ENCODE measurements at places on chromosomes 12 and 14.

- no peak for DNase-seq
Measured at GRCh38 chr12:4225571-4225970, 48.0 kb upstream of the CCND2 start.

DNA sequence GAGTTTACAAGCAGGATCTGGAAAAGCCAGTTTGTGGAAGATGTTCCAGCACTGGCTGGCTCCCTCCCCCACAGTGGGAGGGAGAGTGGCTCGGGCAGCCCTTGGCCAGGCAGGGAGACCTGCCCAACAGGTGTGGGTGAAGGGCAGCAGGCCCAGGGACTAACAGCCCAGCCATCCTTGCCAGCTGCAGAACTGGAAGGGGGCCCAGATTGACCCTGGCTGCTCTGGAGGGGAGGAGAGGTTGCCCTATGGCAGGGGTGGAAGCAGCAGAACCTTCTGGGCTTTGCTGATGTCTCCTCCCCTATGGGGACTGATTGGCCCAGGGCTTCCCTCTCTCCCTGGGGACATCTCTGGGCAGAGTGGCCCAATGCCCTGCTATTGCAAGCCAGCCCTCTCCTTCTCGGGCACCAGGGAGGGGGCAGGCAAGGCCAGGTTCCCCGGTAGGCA is 20.5 kb downstream of the IRF2BPL start:
- DNase-seq: no peak

DNA sequence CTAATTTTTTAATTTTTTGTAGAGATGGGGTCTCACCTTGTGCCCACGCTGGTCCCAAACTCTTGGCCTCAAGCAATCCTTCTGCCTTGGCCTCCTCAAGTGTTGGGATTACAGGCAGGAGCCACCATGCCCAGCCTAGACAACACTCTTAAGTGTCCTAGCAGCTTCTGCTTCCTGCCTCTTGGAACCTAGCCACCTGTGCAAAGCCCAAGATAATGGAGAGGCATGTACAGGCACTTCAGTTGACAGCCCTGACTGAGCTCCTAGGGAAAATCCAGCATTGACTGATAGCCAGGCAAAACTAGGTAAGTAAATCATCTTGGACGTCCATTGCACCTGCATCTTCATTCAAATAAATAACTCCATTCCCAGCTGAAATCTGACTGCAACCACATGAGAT is 15.5 kb downstream of the COX14 start:
- DNase-seq: no peak

DNA sequence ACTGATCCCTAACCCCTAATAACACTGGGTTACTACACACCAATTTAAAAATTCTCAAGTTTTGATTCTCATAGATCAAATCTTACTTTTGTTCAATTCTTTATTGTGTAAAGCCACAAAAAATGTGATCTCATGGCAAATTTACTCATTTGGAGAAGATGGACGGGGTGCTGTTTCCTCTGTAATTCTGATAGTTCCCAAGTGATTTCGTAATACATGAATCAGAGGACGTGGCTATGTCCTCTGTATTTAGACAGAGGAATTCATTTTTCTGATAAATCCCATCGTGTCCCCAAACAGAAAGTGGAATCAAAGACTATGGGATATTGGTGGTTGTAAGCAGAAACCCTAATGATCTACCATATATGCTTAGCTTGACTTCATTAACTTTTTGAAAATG is 76.6 kb upstream of the GNG2 start:
- DNase-seq: no peak

GRCh38 chr14:57999471-57999870 is 133.6 kb upstream of the SLC35F4 start:
- DNase-seq: no peak

DNA sequence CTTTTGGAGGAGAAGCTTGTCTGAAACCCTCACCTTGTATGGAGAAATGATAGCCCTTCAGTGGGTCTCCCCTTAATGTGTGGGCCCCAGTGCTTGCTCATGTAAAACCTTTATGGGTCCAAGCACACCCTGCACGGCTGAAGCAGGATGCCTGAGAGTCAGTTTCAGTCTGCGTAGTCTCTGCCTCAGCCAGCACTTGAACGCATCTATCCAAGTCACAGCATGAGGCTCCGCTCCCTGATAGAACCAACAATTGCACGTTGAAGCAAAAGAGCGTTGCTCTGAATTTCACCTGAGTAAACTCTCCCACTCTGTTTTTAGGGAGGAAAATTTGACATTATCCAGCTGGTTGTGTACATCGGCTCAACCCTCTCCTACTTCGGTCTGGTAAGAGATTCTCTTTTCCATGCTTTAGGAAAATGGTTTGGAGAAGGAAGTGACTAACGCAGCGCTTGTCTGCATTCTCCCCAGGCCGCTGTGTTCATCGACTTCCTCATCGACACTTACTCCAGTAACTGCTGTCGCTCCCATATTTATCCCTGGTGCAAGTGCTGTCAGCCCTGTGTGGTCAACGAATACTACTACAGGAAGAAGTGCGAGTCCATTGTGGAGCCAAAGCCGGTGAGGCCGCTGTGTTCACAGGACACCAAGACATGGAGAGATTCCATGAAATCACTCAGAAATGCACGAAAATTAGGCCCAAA is 33.0 kb upstream of the P2RX4 start:
- DNase-seq: no peak

DNA sequence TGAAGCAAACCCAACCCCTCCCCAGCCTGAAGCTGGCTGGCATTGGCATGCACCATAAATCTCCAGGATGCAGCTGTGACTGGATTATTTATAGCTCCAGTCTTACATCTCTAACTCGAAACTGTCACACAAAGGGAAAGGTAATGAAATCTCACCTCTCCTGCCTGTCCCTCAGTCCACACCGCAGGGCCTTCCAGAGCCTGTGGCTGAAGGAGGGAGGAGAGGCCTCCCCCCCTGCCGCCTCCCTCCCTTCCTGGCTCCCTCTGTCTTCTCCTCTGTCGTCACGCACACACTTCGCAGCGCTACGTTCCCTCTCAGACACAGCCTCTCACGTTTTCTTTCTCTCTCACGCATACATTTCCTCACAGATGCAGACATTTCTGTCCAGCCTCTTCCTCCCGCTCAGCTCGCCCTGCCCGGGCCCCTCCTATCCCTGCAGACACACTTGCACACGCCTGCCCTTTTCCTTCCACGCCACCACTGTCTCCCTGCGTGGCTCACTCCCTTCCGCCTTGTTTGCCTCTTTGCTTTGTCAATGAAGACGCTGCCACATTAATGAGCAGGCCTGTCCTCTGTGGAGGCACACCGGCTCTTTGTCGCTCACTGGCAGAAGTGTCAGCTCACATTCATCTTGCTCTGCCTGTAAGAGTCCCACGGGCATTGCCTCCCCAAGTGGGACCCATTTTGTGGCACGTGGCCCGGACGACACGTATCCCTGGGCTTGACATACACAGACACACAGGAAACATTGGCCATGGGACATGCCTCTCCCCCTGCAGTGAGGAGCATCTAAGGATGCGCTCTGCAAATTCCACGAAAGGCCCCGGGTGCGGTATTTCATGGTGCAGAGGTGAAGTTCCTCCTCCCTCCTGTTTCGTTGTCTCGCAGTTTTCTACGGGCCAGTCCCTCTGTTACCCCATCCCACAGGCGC is 27.9 kb downstream of the IRF2BPL start:
- no peak for DNase-seq

- DNase-seq: no peak
Measured at GRCh38 chr12:82904219-82904790, 217.6 kb downstream of the TMTC2 start.

DNA sequence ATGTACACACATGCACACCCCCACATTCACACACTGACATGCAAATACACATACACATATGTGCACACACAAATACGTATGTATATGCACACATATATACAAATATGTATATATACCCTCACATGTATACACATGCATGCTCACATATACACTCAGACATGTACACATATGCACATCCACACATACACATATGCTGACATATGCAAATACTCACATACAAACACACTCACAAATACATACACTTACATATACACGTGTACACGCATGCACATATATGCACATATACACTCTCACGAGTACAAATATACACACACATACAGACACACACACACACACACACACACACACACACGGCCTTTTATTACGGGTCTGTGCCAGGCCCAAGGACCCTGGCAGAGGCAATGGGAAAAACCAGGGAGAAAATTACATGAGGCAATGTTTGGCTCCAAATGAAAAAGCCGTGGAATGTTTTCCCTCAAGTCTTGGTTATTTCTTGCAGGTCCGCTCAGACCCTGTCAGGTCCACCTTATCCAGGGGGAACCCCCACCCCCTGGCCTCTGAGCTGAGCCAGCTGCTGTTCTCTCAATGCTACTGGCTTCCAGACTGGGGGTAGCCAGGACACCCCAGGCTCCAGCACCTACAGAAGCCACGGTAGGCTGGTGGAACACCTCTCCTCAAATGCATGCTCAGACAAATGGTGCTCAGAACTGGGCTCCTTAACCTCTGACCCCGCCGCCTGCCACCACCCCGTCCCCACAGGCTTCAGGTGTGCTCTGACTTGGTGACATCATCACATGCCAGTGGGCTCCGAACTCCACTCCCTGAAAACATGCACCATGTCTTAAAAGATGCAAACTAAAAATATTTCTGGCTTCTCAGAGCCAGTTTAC is 54.7 kb downstream of the BCL11B start:
- DNase-seq: no peak

DNA sequence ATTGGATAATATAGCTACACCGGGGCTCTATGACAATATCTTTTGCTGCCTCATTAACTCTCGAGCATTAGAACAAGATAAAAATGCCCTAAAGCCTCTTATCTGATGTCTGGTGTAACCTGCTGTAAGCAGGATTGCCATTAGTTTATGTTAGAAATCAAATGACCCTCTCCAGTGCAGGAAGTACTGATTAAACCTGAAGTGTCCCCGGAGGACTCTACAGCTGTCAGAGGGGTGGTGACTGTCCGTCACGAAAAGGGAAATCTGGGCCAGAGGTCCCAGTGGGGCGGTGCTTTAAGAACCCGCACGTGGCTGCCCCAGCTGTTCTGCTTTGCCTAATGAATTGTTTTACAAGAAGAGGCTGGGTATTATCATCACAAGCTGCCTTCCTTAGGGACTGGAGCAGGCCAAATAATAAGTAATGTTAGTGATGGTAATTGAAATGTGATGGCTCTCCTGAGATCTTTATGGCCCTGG is 55.7 kb downstream of the LIN52 start:
- DNase-seq: no peak

DNA sequence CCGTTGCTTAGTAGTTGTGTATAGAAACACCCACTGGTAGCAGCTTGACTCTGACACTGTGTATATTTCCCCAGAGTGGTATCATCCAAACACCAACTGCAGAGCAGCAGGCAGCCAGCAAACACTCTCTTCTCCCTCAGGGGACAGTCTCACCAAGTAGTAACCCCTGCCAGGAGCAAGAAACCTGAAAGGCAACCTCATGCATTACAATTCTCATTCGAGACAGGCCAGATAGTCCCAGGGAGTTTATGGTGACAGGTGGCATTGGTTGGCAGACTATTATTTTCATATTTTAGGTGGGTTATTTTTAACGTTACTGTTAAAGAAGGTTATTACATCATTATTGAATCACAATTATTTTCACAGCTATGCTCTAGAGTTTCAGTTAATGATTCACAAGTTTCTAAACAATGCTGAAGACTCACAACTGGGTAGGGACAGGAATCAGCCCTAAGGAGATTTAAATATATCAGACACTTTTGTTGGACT is 222.8 kb downstream of the EGLN3 start:
- no peak for DNase-seq

- DNase-seq: no peak
Measured at GRCh38 chr12:54141431-54142113, 47.2 kb downstream of the SMUG1 start.

GRCh38 chr12:768434-768833 is 16.1 kb downstream of the WNK1 start:
- no peak for DNase-seq

DNA sequence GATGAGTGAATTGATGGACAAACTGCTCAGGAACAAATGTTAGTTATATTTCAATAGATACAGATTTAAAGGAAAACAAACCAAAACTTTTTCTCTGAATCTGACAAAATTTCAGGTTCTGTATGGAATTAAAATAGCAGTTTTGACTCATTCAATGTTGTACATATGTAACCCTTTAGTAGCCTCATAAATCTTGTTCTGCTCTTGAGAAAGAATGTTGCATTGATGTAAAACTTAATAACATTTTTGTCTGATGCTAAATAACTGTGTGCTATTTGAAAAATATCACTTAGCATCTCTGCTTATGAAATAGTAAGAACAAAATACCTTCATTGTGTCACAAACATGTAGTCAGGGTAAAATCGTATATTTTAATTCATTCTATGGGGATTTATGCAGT is 168.9 kb upstream of the NOVA1 start:
- DNase-seq: no peak
